ENCODE measurements at places on chromosomes 12 and 14. TPM values are rescaled to one million over a fixed set of nuclear protein-coding genes. Genes with fewer than 3 reads are reported as not detected.

TMEM19 gene
- 23.2 TPM for polyA plus RNA-seq

PLA2G1B gene
- polyA plus RNA-seq: 2.0 TPM

GRCh38 chr12:49089821-49090773 lies 4.5 kb downstream of the DHH start:
- DNase-seq: no peak

- no peak for DNase-seq
These were observed 33.4 kb downstream of the ANO4 start for GRCh38 chr12:100827901-100828520.

GRCh38 chr14:71534506-71534905 lies 397.7 kb upstream of the RGS6 start:
- no peak for DNase-seq

DNA sequence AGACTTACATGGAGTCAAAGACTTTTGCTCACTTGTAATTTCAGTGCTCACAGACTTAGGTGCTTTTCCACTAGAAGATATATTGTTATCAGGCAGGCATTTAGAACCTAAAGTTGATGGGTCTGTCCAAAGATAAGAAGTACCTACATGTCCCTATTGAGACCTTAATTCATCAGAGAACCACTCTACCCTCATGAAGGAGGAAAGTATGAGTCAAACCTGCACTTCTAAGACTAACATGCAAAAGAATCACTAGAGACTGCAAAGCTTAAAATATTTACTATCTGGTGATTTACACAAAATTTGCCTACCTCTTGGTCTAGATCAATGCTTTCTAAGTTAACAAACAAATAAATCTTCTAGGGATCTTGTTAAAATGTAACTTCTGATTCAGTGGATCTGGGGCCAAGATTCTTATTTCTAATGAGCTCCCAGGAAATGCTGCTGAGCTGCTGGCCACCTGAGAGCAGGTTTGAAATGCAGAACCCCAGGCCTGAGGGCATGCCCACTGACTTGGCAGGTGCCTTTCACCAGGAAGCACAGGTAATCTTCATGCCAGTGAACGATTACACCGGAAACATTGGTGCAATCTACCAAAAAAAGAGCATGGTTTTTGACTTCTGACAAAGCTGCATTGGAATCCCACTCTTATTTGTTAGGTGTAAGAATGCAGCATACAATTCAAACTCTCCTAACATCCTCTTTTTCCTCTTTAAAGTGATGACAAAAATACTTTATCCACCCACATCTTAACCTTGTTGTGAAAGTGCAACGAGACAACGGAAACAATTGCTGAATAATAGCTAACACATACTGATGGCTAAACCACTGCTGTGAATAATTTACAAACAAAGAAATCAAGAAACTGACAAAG lies 214.2 kb downstream of the ADAMTS20 start:
- DNase-seq: no peak

Measured in right lung (tissue), 10 donors.